ENCODE measurements at places on chromosomes 3 and 15.

DNA sequence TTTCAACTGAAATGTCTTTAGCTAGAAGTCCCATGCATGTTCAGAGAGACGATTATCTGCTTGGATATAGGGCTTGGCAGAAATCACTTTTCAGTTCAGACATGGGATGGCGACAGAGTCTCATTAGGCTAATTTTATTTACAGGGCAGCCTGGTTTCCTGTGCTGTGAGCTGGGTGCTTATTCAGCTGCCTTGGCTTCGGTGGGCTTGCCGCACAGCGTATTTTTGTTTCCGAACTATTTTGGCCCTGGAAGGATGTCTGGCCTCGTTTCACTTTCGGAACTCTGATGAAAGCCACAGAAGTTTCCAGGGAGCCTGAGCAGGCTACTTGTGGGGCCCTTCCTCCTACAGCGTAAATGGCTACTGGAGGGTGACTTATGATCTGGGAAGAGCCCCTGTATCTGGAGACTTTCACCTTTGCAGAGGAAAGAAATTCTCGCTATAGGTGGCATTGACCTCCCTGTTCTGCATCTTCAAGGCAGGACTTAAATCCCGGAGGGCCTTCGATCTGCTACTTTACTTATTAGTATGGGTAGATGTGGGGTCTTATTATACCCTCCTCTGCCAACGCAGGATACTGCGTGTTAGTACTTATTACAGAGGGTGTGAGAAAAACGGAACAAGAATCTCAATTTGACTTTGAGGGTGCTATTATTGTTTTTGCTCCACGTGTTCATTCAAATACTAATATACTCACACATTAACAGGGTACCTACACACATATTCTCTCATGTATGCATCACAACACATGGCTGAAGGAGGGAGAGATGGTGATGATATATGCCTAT lies 364.0 kb upstream of the RBMS3 start:
- peak; percentile 38 for DNase-seq

DNA sequence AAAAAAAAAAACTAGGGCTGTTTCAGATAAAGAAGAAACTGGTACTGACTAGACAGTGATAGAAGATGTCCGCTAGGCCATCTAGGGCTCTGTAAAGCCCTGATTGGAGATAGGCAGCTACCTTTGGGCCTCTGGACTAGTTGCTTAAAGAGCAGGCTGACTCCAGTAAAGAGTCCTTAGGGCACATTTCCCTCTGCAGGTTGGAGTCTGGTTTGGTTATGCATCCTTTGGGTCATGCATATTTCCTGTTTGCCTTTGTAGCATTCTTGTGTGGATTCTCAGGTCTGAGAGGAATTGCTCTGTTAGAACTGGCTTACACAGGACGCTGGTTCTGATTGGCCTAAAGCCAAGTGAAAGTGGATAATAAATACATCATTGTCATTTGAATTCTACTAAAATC lies 165.5 kb upstream of the LRRN1 start:
- DNase-seq = no peak

DNA sequence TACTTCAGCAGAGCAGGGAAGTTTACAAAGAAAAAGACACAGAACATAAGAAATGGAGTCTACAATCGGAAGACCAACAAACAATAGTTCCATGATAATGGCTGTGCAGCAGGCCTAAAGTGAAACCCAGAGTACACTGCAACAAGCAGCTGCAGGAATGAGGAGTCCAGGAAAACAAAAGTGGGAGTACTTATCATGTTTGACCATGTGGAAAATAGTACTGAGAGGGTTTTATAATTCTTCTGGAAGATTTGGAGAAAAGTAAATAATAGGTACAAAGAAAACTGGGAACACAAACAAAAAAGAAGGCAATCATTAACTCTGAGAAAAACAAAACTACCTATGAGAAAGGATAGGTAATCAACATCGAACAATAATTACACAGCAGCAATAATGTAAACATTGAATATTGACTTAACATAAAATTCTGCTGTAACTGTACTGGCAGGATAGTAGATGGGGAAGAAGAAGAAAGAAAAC lies 87.5 kb downstream of the NEK10 start:
- DNase-seq = no peak

DNA sequence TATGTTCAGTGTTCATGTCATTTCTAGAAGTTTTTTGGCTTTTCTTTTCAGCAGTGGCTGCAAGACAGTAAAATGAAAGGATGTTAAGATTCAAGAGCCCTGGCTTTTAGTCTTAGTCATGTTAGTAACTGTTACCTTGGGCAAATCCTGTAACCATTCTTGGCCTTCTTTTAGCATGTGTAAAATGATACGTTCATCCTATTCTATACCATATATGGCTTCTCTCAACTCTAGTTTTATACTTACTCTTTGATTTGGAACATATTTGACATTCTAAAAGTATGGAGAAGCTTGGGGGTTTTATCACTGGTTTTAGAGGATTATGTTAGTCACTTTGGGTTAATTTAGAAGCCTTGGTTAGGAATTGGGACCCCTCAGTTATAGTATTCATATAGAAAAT lies 20.1 kb downstream of the GTF2E1 start:
- no peak for DNase-seq

DNA sequence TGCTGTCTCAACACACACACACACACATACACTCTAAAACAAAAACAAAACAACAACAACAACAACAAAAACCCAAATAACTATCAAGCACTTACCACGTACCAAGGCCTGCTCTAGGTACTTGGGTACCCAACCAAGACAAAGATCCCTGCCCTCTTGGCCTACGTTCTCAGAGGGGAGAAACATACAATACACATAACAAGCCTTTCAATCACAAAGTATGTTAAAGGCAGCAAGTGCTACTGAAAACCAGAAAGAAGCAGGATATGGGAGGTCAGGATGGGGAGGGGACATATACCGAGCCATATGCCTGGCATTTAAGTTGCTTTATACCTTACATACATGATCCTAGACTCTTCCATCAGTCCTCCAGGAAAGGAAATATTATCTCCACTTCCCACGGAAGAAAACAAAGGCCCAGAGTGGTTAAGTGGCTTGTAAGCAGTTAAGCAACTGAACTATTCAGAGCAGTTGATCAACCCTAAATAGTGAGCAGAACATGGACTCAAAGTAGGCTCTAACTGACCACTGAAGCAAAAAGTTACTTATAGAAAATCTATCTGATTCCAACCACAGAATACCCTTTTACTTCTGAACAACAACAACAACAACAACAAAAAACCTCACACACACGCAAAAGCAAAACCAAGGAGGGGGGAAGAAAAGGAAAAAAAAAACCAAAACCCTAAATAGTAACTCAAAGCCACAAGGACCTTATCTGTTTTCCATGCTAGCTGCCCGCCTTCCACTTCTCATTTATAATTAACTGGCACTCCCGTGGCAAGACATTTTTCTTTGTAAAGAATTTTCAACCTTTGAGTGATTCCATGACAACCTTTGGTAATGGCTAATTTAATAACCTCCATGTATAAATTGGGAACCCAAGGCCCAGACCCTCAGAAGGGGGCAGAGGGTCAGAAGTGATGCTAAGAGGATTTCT lies 21.0 kb downstream of the PRICKLE2 start:
- no peak for DNase-seq

- DNase-seq = no peak
These were observed 103.6 kb downstream of the OTOL1 start for GRCh38 chr3:161600173-161600572.

DNA sequence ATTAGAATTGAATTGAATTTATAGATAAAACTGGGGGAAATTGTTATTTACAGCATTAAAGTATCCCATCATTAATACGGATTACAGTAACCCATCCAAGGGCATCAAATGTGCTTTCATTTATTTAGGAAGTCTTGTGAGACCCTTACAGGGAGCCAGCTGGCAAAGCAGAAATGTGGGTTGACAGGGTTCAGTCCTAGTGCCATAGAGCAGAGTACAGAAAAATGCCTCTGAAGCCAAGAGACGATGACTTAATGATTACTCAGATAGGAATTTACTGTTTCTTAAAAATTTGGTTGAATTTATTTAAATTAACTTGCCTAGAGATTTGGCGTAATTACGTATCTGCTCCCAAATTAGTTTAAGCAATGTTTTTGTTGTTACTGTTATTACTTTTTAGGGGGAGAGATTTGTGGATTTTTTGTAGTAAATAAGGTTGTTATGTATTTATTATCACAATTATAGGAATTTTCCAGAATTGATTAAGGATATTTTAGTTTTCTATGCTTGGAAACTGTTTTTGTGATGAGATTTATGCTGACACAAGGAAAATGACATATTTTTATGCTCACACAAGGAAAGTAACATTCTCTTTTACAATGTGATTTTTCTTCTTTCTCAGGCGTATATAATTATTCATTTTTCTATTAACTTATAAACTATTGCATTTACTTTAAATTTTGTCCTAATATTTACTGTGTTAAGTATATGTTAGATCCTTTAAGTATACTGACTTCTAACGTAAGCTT lies 152.0 kb downstream of the EPHA6 start:
- DNase-seq = no peak

GRCh38 chr3:52432225-52432624 lies 12.7 kb downstream of the SEMA3G start:
- no peak for DNase-seq

DNA sequence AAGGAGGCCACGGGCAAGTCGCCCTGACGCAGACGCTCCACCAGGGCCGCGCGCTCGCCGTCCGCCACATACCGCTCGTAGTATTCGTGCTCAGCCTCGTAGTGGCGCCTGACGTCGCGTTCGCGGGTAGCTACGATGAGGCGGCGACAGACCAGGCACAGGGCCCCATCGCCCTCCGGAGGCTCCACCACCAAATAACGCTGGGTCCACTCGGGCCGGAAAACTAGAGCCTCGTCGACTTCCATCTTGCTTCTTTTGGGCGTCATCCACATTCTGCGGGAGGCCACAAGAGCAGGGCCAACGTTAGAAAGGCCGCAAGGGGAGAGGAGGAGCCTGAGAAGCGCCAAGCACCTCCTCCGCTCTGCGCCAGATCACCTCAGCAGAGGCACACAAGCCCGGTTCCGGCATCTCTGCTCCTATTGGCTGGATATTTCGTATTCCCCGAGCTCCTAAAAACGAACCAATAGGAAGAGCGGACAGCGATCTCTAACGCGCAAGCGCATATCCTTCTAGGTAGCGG lies at the start of gene EPM2AIP1:
EPM2AIP1 (minus strand) TSS at position 326 of the 520 bp plus-strand sequence; CDS start at position 272, 54 bp downstream.
- peak; percentile 74 for DNase-seq

DNA sequence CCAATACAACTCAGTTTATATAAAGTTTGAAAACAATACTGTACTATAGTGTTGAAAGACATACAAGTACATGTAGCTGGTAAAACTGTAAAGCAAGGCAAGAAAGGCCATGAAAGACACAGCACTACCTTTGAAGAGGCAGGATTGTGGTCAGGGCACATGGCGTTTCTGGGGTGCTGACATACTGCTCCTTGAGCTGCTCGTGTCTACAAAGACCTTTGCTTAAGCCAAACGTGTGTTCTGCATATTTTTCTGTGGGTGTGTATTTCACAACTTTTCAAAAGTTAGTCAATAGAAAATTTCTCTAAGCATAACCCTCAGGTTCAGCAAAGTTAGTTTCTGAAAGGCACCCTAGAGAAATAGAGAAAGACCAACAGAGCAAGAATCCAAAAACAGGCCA lies 14.1 kb upstream of the TOPAZ1 start:
- DNase-seq = no peak

DNA sequence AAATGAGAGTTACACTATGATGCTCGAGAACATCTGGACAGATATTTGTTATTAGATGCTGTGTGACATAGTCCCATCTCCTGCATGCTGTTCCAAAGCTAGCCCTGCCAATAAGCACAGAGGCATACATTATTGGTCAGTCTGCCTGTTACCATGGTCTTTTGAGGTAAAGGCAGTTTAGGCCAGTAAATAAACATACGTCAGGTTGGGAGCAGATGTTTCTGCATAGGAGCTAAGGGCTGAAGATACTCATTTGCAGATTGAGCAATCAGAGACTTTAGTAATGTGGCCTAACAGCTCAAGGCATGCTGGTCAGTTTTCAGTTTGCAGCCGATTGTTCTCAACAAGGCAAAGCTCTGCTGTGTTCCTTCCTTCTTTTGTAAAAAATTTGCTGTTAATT lies 192.9 kb downstream of the ADAMTSL3 start:
- DNase-seq = no peak

DNA sequence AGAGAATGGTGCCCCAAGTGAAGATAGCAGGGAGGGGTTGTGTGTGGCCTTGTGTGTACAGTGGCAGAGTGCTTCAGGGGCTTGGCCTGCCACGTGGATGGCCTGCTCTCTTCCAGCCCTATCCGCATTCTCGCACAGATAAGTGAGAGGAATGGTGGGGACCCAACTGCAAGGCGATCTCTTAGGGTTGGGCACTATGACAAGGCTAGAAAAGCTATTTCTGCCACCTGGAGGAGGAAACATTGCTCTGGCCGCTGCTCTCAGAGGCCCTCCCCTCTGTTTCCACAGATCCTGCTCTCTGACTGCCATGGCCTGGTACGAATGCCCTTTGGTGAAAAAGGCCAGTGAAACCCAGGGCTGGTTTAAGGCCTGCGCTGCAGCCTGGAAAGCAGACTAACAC lies 20.6 kb downstream of the EEFSEC start:
- DNase-seq = no peak

Data from GM19239 (cell line).